CD4-positive, alpha-beta T cell treated with Interleukin-4 for 4 hours (primary cell): ENCODE measurements at places on chromosomes 11 and 22.
A peak's percentile ranks its signal among the peaks of the same experiment; 100 is the strongest.

GRCh38 chr11:48122656-48123055, 94.0 kb upstream of the OR4B1 start:
- DNase-seq, result no peak

- DNase-seq, result no peak
These were observed 5.4 kb downstream of the MUS81 start for GRCh38 chr11:65865550-65866172.

DNA sequence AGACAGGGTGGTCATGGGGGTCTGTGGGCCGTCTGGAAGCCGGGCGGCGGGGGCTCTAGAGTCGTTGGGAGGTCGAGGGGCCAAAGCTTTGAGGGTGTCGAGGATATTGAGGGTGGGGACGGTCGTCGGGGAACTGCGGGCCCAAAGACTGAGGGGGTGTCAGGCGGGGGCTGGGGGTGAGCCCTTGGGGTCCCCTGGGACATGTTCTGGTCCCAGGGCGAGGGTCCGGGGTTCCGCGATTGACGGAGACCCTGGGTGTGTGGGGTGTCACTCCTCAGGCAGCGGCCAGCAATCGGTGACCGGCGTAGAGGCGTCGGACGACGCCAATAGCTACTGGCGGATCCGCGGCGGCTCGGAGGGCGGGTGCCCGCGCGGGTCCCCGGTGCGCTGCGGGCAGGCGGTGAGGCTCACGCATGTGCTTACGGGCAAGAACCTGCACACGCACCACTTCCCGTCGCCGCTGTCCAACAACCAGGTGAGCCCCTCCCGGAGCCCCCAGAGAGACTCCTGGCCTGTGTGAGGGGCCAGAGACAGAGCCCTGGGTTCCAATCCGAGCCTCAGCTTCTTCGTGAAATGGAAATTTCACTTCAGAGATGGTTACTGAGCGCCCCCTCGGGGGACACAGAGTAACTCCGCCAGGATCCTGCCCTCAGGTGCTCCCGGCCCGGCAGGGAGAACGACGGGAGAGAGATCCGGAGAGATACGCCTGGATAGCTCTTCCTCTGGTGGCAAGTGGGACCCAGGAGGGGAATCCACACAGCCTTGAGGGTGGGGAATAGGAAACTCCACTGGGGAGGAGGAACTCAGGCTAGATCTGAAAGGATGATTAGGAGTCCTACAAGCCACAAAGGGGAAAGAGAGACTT, 714 bp downstream of the SDF2L1 start:
- peak; percentile 51 for DNase-seq

- no peak for DNase-seq
These were observed 5.1 kb upstream of the SLC22A8 start for GRCh38 chr11:63020671-63021291.

DNA sequence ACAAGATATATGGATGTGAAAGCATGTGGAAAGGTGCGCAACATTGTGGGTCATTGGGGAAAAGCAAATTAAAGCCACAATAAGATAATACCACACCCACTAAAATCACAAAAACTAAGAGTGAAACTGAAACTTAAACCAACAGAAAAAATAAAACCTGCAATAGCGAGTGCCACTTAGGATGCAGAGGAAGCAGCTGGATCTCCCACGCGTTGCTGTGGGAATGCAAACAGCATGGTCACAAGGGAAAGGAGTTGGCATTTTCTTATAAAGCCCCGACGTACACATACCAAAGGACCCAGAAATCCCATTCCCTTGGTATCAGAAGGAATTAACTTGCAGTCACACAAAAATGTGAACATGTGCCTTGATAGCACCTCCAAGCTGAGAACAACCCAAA, 712.0 kb downstream of the TBC1D22A start:
- no peak for DNase-seq

- DNase-seq, result no peak
These were observed 9.2 kb upstream of the PHF21A start for GRCh38 chr11:46130286-46130940.

DNA sequence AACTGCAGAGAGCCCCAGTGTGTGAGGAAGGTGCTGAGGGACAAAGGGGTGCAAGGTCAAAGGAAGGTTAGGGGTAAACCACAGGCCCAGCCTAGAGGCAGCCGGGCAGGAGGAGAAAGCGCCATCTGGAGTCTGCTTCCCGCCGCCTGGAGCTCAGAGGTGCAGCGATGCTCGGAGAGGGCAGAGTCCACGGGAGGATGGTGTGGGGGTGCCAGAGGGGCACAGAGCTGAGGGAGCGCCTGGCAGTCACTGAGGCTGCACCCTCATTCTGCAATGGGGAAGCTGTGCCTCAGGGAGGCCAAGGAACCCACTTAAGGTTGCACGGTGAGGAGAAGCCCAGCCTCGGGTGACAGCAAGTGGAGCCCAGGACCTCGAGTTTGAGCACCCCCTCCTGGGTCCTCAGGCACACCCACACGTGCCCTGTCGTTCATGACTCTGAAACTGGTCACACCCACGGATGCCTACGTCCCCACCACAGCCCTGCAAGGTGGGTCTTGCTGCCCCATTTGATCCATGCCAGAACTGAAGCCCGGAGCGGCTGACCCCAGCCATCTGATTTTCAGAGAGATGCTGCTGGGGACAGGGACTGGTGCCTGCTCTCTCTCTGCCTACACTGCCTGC, 1.6 kb downstream of the IL2RB start:
- peak; percentile 39 for DNase-seq

- no peak for DNase-seq
These were observed 36.5 kb downstream of the KIAA0930 start for GRCh38 chr22:45204241-45204640.

DNA sequence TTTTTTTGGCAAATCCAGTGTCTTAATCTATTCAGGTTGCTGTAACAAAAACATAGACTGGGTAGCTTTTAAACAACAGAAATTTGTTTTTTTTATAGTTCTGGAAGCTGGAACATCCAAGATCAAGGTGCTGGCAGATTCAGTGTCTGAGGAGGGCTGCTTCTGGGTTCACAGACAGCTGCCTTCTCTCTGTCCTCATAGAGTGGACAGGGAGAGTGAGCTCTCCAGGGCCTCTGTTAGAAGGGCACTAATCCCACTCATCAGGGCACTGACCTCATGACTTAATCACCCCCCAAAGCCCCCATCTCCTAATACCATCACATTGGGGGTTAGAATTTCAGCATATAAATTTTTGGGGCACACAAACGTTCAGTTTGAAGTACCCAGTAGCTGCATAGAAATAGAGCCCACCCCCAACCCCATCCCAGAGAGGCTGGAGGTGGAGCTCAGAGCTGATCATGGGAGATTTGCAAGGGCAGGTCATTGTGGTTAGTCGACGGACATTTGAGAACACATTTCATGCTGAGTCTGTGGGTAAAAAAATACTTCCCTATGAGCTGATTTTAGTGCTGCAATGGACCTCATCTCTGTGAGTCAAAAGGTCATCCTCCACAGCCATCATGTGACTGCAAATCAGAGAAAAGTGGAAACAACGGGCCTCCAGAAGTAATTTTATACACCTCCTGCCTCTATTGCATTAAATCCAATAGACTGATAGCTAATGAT, 203.1 kb upstream of the CADM1 start:
- no peak for DNase-seq

GRCh38 chr11:13761716-13762115, 93.2 kb downstream of the FAR1 start:
- DNase-seq, result no peak

GRCh38 chr11:133898770-133899115, 53.4 kb upstream of the SPATA19 start:
- DNase-seq, result no peak

- no peak for DNase-seq
These were observed 579.4 kb downstream of the JRKL start for GRCh38 chr11:96969251-96969650.

GRCh38 chr11:76800466-76801200, 17.5 kb downstream of the TSKU start:
- no peak for DNase-seq

- DNase-seq, result no peak
These were observed 83.8 kb downstream of the NAT10 start for GRCh38 chr11:34189191-34189590.

- no peak for DNase-seq
These were observed 741 bp upstream of the CNTF start for GRCh38 chr11:58621586-58622262.

GRCh38 chr22:47095395-47096122, 333.1 kb downstream of the TBC1D22A start:
- no peak for DNase-seq

DNA sequence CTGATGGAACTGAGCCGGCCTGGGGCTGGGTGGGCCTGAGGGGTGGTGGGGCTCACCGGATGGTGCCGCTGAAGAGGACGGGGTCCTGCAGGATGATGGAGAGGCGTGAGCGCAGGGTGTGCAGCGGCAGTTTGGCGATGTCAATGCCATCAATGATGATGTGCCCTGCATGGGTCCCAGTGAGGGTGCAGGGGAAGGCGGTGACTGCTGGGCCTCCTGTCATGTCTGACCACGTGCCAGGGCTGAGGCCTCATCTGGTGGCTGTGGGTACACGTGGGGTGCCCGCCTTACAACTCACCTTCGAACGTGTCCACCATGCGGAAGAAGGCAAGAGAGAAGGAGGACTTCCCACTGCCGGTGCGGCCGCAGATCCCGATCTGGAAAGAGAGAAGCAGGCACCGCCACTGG, 7.1 kb upstream of the KCNJ11 start:
- no peak for DNase-seq

DNA sequence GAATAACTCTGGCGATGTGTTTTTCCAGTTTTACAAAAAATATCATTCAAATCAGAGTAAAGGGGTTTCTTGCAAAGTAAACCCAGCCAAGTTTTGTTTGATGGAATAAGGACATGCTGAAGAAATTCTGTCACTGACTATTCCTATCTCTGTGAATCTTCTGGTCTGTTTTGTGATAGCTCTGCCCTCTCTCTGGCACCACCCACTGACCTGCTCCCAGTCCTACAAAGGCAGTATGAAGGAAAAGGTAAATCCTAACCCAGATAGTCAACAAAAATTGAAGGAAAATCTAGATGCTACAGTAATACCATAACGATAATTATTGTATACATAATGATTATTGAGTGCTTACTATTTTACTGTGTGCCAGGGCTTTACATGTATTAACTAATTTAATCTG, 76.3 kb upstream of the TP53AIP1 start:
- no peak for DNase-seq

- no peak for DNase-seq
These were observed 357.6 kb downstream of the SHANK2 start for GRCh38 chr11:70894566-70895365.

DNA sequence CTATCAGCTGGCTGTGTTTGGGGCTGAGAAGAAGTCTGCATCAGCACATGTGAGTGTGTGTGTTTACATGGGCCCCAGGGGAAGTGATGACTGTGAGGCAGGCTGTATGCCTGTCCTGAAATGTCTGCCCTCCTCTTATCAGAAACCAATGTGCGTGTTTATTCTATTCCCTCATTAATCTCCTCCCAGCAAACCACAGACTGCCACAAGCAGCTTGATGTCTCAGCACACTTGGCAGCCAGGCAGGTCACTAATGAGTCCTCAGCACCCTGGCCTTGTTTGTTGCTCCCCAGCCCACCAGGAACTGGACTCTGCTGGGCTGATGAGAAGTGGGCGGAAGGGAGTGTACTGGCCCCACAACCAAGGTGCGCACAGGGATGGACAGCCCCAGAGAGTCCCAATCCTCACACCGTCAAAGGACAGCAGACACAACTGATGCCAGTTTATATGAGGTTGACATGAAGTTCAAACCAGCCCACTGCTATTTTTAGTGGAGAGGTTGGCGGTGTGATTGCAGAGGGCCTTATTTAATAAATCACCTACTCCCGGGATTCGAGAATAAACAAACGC, 225.8 kb downstream of the ETS1 start:
- peak; percentile 47 for DNase-seq

- DNase-seq, result no peak
These were observed 145.7 kb downstream of the TTC17 start for GRCh38 chr11:43504316-43504950.

DNA sequence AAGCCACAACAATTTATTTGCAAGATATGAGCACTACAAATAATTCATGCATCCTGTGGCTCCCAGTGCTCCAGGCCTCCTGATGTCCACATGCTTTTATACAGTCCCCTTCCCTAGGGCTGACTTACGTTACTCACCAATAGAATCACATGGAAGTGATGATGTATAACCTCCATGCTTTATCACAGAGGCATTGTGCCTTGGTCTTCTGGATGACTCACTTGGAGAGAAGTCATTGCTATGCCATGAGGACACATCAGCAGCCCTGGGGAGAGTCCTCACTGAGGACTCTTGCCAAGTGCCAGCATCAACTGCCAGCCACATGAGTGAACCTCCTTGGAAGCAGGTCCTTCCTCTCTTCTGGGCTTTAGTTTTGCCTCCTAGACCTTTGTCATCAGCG, 22.0 kb upstream of the IGSF9B start:
- no peak for DNase-seq

GRCh38 chr11:70210051-70210501, 7.0 kb downstream of the FADD start:
- DNase-seq, result no peak

- no peak for DNase-seq
These were observed 54.9 kb downstream of the TSPAN18 start for GRCh38 chr11:44781655-44782054.

DNA sequence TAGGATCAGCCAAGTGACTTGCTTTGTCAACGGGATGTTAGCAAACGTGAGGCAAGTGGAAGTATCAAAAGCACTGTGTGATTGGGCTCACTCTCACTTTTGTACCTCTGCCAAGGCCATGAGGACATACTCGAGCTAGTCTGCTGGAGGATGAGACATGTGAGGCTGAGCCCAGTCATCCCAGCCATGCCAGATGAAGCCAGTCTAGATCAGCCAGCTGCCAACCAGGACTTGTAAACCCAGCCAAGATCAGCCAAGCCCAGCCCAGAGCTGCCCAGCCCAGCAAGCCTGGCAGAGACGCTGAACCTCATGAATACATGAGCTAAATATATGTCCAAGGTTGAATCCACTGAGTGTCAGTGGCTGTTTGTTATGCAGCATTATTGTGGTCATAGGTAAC, 369.7 kb downstream of the MN1 start:
- DNase-seq, result no peak

DNA sequence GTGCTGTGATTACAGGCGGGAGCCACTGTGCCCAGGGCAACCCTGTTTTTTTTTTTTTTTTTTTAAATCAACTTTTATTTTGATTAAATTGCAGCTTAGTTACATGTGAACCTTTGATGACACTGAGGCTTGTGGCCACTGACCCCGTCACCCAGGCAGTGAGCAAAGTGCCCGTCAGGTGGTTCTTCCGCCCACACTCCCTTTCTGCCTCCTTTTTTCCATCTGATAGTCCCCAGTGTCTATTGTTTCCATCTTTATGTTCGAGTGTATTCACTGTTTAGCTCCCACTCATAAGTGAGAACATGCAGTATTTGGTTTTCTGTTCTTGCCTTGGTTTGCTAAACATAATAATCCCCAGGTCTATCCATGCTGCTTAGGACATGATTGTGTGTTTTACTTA, 110.9 kb upstream of the GRK3 start:
- DNase-seq, result no peak

GRCh38 chr22:32864596-32864995, 63.1 kb downstream of the TIMP3 start:
- DNase-seq, result no peak

DNA sequence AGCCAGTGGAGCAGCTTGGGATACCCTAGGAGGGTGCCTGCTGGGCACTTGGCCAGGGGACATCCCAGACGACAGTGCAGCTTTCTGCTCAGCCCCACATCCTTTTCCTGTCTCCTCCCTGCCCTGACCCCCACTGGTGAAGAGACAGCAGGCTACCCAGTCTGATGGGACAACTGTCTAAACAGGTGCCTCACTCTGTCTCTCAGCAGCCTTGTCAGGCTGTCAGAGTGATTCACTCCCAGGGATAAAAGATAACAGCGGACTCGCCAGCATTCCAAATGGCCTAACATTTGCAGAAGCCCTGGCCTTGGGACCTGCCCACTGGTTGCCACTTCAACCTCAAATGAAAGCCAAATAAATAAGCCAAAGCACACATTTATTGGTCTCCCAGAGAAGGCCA, 318.6 kb upstream of the PLET1 start:
- no peak for DNase-seq
